ENCODE measurements at places on chromosomes 3 and 15. TPM values are rescaled to one million over a fixed set of nuclear protein-coding genes. Genes with fewer than 3 reads are reported as not detected.

The CCR2 gene
- total RNA-seq: 2.0 TPM

DNA sequence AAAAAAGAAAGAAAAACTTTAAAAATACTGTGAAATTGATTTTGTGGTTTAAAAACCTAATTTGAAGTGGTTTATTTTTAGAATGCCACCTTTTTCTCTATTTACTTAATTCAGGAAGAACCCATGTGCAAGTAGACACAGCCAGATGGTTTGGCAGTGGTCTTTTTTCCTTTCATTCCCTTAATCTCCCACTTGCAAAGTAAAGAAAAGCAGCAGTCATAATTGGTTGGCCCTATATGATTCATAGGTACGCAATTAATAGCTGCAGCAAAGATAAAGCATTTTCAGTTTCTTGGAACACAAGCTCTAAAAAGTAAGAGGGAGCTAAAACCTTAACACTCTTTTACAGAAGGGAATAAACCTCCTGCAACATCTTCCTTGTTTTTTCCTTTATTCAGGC lies 115.3 kb downstream of the MECOM start:
- DNase-seq: no peak

- no peak for DNase-seq
These were observed 262.5 kb downstream of the SOX2 start for GRCh38 chr3:181974198-181974597.

The MESP2 gene
- not detected for total RNA-seq

- DNase-seq: no peak
These were observed 44.7 kb downstream of the CFAP92 start for GRCh38 chr3:128949158-128949557.

- no peak for DNase-seq
These were observed 4.9 kb upstream of the TMEM212 start for GRCh38 chr3:171838218-171838720.

GRCh38 chr15:57111002-57111401 lies 192.6 kb downstream of the TCF12 start:
- no peak for DNase-seq

GRCh38 chr3:47731061-47731460 lies 50.6 kb downstream of the SMARCC1 start:
- no peak for DNase-seq

The TGM4 gene
- total RNA-seq: not detected
